ENCODE measurements at places on chromosomes 16 and 17.

DNA sequence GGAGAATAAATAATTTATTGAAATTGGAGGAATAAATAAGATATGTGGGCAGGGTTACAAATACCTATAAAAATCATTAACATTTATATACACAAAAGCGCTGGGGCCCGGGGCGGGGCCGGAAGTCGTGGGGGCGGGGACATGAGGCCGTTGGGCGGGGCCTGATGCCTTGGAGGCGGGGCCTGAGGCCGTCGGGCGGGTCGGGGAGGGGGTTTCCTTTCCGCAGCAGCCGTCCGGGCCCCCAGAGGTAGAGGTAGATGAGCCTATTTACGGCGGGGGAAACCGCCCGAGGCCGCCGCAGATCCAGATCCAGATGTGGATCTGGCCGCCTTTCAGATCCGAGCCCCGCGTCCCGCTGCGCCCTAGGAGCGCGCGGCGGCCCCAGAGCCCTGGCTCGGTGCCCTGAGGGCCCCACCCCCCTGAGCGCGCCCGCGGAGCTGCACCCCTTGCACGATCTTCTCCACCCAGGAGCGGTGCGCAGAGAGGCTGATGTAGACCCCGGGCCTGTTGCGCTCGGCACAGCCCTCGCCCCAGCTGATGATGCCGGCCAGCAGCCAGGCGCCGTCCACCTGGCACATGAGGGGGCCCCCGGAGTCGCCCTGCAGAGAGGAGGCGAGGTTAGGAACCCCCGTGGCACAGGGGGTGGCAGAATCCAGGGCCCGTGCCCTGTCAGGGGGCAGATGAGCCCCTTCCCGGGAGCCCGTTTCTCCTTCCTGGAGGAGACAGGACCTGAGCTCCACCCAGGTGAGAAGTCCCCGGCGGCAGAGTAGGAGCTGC is 5.1 kb downstream of the PRSS22 start:
- no peak for DNase-seq

- no peak for DNase-seq
These were observed 81.8 kb downstream of the SPACA3 start for GRCh38 chr17:33073416-33073815.

- no peak for DNase-seq
These were observed 12.4 kb downstream of the TAT start for GRCh38 chr16:71564335-71564967.

DNA sequence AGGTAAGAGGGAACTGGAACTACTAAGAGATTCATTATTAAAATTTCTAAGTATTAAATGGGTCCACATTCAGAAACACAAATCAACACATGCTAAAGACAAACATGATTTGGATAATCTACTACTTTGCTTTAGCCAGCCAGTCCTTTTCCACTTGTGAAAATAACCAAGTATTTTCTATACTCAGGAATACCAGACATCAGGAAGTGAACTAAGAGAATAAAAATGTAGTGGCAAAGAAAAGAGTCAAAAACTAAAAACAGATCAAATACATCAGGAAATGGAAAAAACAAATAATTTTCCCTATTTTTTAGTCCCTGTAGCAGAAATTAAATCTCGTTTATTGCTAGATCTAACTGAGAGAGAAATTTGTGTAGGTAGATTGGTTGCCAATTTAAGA is 78.0 kb downstream of the MYO1D start:
- DNase-seq: no peak

All from NCI-H1436 (cell line).